ENCODE measurements at places on chromosomes 1 and 21.

DNA sequence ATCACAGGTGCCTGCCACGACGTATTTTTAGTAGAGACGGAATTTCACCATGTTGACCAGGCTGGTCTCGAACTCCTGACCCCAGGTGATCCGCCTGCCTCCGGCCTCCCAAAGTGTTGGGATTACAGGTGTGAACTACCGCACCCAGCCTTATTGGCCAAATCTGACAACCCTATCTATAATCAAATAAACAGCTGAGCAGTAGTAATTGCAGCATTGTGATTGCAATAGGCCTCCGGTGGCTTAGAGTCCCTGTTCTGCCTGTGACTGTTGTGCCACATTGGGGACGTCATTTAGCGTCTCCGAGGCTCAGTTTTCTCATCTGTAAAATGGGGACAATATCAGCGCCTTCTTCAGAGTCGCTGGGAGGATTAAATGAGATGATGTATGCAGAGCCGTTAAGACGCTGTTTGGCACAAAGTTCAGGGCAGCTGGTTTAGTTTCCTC, 569 bp upstream of the CAPN2 start:
- DNase-seq = no peak

DNA sequence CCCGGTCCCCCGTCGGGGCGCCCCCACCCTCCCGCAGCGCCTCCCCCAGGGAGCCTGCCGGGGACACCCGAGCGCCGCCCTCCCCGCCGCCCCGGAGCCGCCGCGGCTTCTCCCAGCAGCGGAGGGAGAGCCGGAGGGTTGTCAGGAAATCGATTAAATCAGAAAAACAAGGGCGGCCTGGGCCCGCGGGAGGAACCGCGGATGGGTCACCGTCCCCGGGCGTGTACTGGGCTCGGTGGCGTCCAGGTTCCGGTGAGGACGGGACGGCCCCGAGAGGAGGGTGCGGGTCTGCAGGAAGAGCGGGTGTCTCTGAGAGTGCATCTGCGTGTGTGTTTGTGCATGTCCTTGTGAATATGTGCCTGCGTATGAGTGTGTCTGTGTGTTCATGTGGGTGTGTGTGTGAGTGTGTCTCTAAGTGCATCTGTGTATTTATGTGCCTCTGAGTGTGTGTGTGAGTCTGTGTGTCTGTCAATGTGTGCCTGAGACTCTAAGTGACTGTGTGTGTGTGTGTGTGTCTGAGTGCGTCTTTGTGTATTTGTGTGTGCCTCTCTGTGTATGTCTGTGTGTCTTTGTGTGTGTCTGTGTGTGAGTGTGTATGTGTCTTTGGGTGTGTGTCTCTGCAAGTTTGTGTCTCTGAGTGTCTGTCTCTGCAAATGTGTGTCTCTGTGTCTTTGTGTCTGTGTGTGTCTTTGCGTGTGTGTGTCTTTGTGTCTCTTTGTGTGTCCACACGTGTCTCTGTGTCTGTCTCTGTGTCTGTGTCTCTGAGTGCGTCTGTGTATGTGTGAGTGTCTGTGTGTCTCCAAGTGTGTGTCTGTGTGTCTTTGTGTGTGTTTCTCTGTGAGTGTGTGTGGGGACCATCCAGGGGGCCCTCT, 1.1 kb downstream of the SPSB1 start:
- no peak for DNase-seq

DNA sequence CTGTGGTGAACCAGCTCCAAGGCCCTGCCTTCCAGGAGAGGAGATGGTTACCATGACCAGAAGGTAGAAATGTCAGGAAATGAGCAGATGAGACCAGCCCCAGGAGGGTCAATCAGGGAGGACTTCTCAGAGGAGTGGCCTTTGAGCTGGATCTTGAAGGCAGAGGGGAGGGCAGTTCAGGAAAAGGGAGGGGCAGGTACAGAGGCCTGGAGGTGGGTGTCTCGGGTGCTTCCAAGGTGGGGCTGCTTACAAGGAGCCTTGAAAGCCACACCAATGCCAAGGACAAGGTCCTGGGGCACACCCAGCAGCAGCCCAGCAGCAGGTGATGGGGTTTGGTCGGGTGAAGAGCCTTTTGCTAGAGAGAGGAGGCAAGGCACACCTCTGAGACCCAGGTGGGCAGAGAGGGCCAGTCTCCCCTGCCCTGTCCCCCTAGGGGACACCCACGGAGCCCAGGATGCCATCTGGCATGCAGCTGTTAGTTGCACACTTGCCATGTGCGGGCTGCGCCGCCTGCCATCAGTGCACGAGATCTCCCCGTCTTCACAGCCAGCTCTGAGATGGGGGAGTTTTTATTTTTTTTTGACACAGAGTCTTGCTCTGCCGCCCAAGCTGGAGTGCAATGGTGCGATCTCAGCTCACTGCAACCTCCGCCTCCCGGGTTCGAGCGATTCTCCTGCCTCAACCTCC, 18.5 kb downstream of the SLC66A1 start:
- DNase-seq = no peak

GRCh38 chr1:226131639-226132038, 54.9 kb downstream of the ACBD3 start:
- no peak for DNase-seq

- no peak for DNase-seq
Measured at GRCh38 chr1:13807209-13807608, 107.2 kb downstream of the PRDM2 start.

- DNase-seq = peak; percentile 97
Measured at GRCh38 chr1:40862008-40862863, at the start of gene CITED4. TSS of gene CITED4 (minus strand) at chr1:40862363. CDS start at chr1:40862127, 236 bp downstream.

- DNase-seq = no peak
Measured at GRCh38 chr1:45620588-45621500, 3.0 kb downstream of the CCDC17 start.

- no peak for DNase-seq
Measured at GRCh38 chr21:25281134-25281533, 326.1 kb downstream of the MRPL39 start.

DNA sequence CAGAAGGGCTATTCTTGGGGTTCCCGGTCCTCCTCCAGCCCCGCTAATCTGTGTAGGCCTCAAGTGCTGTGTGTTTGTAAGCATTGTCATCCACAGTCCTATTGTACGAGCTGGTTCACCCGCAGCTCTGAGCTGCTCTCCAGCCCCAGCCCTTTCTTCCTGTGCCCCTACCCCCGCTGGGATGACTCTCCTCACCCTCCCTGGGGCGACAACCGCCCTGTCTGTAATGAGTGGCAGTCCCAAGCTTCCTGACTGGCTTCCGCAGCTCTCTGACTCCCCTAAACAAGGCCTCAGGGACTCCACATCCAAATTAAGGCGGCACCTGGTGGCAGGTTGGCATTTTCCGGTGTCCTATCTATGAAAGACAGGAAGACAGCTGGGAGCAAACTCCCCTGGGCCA, 45.8 kb downstream of the TFF3 start:
- DNase-seq = no peak

DNA sequence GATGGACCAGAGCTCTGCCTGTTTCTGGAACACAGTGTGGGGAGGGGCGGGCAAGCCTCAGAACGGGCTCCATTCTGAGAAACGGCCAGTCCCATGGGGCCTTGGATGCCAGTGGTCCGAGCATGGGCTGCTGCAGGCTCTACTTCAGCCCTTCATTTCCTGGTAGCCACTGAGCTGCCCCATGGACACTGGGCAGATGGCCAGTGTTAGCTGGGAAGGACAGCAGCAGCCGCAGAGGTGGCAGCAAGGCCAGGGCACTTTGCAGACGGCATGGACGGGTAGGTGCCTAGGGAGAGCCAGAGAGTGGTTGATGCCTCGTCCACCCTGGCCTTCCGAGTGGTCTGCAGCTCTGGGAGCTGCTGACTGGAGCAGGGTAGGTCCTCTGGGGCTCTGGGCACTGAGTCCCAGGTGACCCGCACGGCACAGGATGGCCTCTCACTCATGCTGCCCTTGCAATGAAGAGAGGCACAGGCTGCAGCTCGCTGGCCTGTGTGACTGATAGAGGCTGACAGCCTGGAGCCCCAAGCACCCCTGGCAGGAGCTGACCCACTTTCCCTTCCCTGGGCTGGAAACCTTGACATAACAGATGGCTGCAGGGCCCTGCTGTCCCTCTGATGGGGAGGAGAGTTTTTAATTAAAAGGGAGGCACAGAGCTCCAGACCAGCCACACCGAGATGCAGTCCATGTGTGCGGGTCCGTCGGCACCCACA, 87.7 kb upstream of the COL6A1 start:
- DNase-seq = no peak

DNA sequence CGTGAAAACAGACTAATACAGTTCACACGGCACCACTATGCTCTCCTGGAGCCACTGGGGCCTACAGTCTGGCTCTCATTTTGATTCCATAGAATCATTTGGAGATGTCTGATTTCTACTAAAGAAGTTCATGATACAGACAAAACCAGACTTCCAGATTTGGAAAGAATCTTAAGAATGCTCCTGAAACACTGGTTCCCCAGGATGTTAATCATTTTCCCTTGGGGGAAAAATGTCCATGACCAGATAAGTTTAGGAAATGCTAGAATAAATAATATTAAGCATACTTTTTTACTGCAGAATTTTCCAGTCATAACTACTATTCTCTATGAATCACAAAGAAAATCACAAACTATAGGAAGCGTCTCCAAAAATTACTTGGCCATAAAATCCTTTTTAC, 63.0 kb upstream of the RGS7 start:
- DNase-seq = no peak

- DNase-seq = no peak
Measured at GRCh38 chr1:227813962-227814361, 1.5 kb upstream of the PRSS38 start.

- no peak for DNase-seq
Measured at GRCh38 chr1:33072707-33073106, 8.2 kb upstream of the AZIN2 start.

DNA sequence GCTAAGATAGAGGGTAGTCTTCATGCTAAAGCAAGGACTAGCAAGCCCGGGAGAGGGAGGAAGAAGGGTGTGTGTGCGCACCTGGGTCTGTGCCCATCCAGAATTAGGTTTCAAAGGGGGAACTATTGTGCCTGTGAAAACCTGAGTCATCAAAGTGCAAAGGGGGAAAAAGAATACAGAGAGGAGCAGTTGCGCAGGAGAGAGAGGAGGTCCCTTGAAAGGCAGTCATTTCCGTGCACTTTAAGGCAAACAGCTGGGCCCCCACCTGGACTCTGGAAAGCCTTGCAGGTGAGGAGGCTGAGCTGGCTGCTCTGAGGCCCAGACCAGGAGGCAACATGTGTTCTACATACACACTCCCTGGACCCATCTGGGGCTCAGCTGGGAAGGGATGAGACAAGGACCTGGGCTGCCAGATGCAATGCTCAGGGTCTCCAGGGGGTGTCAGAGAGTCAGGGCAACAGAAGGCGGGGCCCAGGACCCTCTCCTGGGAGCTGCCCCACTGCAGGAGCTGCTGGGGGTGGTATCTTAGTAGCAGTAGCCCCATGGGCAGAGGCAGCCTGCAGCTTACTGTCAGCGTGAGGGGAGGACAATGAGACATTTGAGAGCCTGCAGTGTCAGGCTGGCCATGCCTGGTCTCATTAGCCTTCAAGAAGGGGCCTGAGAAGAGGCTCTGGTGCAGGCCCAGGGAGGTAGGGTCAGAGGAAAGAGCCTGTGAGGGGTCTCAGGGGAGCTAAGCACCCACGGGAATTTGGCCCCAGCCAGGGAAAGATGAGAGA, 14.3 kb downstream of the PROK1 start:
- DNase-seq = no peak

GRCh38 chr1:220566869-220567268, 38.9 kb downstream of the MARK1 start:
- DNase-seq = no peak

DNA sequence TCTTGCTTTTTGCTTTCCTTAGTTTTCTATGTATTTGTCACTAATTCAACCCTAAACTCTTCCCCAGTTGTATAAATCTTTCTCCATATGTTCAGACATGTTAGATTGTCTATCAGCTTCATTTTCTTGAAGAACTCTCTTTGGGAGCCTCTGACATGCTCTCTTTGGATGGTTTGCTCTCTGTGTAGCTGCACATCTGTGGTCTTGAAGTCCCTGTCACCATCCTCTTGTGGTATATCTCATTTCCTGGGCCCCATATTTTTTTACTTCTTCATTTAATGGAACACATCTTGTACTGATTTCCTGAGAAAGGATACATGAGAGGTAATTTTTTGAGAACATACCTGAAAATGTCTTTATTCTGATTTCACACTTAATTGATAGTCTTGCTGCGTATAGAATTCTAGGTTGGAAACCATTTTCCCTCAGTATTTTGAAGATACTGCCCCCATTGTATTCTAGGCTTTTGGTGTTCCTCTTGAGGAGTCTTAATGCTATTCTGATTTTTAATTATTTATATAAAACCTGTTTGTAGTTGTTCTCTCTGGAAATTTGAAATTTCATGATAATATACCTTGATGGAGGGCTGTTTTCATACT, 72.6 kb downstream of the ST3GAL3 start:
- no peak for DNase-seq

DNA sequence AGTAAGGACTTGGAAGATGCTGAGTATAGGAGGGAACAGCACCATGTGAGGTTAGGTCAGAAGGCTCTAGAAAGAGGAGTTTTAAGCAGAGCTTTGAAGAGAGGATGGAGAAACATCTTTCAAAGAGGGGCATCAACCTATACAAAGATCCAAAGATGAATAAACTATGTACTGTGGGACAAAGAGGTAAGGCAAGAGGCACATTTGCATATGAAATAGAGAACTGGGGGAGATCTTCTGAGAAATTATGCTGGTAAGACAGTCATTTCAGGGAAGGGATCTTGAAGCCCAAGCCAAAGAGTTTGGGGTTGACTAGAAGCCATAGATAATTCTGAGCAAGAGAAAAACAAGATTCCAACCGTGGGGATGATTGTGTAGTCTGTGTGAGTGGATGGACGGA, 70.0 kb downstream of the LGR6 start:
- DNase-seq = no peak

DNA sequence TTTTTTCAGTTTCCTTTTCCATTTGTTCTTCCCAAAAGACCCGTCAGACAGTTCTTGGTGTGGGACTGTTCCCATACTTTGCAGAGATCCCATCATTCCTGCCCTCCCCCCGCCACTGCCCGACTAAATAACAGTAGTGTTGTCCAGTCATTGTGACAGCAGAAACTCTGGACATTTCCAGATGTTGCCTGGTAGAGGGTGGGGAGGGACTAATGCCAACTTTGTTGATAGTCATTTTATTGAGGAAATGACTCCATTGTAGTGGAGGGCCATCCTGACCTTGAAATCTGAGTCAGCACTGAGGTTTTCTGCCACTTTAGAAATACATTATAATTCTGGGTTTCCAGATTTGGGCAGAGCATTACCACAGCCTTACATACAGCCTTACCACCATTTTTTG, 85.4 kb downstream of the CEP350 start:
- DNase-seq = no peak

DNA sequence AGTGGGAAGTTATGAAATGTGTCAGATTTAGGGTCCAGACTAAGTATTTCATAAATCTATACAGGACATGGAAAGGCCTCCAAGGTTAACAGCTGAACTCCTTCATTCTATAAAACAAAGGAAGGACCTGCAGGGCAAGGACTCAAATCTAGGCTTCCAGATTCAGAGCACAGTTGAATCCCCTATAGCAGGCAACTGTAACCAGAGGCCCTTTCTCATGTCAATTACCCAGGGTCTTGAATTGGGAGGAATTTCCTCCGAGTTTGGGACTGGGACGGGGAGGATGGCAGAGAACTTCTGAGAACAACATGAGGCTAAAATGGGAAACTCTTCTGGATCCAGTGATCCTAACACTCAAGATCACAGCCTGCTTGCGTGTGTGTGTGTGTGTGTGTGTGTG, 112.9 kb upstream of the BEND5 start:
- DNase-seq = no peak

Data from activated naive CD4-positive, alpha-beta T cell (primary cell).